Head of caudate nucleus (tissue), 42 donors: ENCODE measurements at places on chromosomes 3 and 15.

DNA sequence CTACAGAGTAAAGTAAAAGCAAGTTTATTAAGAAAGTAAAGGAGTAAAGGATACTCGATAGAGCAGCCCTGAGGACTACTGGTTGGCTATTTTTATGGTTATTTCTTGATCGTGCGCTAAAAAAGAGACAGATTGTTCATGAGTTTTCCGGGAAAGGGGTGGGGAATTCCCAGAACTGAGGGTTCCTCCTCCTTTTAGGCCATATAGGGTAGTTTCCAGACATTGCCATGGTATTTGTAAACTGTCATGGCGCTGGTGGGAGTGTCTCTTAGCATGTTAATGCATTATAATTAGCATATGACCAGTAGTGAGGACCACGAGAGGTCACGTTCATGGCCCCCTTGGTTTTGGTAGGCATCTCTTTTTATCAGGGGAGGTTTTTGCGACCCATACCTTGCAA is 213.1 kb downstream of the OSBPL10 start:
- no peak for DNase-seq

- DNase-seq = no peak
Measured at GRCh38 chr15:85494048-85494777, 113.8 kb downstream of the AKAP13 start.

DNA sequence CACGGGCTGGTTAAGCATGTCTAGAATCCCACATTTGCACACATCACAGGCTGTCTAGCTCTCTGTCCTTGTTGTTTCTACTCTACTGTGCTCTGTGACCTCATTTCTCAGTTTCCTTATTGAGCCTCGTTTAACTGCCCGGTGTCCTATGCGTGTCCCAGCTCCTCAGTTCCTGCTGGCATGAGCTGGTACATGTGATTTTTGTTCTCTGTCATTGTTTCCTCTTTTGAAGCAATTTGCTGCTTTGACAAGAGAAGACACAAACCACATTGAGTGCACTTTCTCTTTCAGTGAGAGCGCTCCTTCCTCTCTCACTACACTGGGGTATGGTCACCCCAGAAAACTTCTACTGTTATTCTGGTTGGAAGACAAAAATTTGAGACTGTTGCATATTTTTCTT is 563.5 kb downstream of the PDCD6IP start:
- DNase-seq = no peak

GRCh38 chr15:80034629-80035028 is 24.8 kb upstream of the ZFAND6 start:
- no peak for DNase-seq

- DNase-seq = no peak
Measured at GRCh38 chr3:85725809-85726208, 767.0 kb downstream of the CADM2 start.

DNA sequence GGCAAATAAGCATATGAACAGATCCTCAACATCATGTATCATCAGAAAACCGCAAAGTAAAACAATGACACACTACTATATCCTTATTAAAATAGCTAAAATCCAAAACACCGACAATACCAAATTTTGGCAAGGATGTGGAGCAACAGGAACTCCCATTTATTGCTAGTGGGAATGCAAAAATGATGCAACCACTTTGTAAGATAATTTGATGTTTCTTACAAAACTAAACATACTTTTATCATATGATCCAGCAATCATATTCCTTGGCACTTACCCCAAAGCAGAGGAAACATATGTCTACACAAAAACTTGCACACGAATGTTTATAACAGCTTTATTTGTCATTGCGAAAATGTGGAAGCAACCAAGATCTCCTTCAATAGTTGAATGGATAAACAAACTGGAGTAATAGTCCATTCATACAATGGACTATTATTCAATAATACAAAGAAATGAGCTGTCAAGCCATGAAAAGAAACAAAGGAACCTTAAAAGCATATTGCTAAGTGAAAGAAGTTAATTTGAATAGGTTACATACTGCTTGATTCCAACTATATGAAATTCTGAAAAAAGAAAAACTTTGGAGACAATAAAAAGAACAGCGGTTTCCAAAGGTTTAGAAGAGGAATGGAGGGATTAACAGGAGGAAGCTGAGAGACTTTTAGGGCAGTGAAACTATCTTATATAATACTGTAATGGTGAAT is 172.0 kb downstream of the VPS13C start:
- DNase-seq = no peak

GRCh38 chr3:25037049-25037547 is 391.0 kb upstream of the RARB start:
- no peak for DNase-seq

- DNase-seq = no peak
Measured at GRCh38 chr15:85073556-85074194, 92.0 kb downstream of the PDE8A start.

- DNase-seq = no peak
Measured at GRCh38 chr3:176554791-176555654, 642.3 kb downstream of the TBL1XR1 start.

DNA sequence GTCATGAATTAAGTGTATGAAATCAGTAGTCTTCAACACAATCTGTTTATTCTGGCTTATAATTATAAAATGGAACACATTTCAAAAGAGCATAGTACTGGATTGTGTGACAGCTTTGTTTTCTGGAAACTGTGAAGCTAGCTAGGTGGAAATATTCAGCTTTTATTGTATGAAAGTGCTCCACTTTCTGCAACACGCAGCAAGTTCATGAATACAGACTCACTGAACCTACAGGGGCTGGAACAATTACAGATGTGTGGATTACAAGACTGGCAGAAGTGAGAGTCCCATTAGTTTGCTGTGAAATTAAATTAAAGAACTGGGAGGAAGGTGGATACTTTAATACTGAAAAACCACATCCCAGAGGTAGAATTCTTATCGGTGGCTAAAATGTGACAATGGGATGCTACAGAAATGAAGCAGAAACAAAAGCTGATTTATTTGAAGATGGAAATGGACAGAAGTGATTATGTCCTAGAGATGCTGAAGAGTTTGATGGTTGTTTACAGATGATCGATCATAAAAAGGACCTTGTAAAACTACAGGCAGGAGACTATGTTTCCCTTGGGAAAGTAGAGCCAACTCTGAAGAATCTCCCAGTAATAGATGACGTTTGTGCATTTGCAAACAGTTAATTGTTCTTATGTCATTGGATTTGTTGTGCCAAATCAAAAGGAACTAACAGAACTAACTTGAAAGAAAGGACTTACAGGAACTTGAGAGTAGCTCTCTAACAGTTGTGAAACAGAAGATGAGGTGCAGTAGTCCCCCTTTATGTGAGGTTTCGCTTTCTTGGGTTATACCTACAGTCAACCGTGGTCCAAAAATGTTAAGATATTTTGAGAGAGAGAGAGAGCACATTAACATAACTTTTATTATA is 15.7 kb downstream of the TF start:
- no peak for DNase-seq

DNA sequence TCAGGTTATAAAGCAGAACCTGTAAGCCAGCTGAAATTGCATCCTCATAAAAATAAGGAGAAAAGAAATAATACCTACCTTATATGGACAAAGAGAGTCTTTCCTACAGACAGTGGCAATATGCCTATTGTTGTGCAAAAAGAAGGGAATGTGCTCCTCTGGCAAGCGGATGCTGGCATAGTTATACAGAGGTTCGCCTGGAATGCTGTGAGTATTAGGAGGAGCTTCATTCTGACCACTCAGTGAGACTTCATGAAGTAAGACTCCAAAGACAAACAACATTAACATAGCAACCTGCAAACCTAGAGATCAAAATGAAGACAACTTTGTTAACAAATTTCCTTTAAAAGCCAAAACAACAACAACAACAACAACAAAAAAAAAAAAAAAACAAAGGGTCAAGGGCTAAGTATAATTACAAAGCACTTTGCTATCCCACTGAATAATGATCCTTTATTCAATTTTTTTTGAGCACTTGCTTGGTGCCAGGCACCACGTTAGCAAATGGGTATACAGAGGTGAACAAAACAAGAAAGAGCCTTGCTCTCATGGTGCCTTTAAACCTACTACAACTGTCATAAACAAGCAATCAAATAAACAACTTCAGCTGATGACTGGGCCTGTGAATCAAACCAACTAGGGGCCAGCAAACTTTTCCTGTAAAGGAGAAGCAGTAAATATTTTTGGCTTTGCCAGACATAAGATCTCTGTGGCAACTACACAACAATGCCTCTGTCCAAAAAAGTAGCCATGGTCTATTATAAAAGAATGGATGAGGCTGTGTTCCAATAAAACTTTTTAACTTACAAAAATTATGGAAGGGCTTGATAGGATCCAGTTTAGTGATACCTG is 3.7 kb downstream of the EOGT start:
- DNase-seq = no peak

GRCh38 chr15:85036716-85037115 is 55.1 kb downstream of the PDE8A start:
- no peak for DNase-seq

GRCh38 chr15:93759629-93760028 is 471.7 kb upstream of the MCTP2 start:
- DNase-seq = no peak

DNA sequence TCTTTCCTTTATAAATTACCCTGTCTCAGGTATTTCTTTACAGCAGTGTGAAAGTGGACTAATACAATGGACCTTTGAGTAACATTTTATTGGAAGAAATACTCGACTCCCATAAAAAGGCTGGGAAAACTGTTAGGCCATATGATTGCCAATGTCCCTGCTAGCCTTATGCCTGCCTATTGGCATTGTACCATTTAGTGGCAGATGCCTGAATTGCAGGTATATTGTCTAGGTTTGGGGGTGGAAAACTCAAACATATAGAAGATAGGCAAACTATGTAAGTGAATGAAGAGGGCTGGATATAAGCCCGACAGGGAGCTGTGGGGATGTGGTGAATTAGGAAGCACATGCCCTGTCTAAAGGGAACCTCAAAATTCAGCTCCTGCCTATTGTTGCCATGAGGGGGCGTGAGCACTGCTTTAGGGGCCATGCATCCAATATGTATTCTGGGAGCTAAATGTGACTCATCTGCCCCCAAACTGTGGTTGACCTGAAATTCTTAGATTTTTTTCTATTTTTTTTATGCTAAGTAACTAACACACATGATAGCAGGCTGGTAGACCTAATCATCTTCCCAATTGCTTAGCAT is 65.2 kb upstream of the TRA2B start:
- DNase-seq = no peak

DNA sequence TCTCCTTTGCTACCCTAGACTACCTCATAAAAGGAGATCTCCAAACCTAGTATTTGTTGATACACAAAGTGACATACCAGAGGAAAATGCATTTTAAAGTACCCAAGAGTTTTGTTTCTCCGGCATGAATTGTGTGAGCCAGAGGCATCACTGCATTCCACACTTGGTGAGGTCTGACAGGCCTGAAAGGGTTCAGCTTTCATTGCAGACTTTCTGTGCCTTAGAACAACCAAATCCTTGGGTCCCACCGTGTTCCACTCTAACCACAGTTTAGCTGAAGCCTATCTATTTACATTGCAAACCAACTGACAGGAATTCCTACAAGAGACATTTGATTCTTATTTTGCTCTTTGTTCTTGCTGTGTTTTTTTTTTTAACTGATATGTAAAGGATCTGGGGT is 21.0 kb upstream of the EID1 start:
- DNase-seq = no peak

GRCh38 chr3:32202496-32202895 is 36.0 kb upstream of the CMTM8 start:
- DNase-seq = no peak

DNA sequence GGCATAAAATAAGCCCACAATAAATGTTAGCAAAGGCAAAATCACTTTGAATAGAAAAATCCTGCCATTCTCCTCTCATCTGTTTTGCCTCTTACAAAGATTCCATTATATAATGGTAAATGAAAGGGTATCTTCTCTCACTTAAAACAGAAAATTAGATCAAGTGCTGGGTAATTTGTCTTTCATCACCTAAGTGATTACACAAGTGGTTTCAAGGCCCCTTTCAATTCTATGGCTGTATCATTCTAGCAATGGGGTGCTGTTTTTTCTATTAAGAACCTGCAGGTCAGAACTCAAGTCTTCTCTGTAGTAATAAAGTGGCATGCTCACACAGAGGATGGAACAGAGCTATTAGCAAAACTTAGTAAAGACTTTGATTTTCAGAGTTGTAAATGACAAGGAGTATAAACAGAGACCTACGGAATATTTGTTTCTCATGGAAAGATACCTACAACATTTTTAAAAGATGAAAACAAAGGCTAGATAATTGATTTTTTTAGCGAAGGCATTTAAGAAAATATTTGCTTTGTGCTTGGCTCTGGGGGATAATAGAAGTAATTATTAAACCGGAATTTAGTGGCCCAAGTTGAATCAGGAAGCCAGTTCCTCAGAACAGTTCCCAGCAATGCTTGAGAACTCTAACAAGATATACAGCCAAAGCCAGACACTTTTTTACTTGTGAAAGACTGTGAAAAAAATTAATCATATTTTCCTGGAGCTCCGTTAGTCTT is 137.4 kb downstream of the CMSS1 start:
- DNase-seq = no peak

DNA sequence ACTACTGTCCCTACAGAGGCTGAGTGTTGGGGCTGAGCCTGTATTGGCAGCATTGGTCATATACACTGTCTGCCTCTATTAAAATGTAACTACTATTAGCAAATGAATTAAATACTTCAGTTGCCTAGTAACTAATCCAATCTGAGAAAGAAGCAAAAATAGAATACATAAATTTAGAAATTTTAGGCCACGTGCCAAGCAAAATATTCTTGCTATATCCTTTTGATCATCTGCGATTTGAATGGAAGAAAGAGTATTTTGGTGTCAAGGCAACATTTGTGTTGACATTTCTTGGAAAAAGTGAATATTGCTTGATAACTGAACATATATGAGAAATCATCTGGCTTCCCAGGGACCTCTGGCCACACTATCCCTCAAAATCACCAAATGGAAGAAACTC is 148.2 kb upstream of the TOPAZ1 start:
- no peak for DNase-seq

GRCh38 chr3:98038286-98038685 is 3.2 kb upstream of the GABRR3 start:
- DNase-seq = no peak

- no peak for DNase-seq
Measured at GRCh38 chr3:73536952-73537351, 87.8 kb downstream of the PDZRN3 start.

- no peak for DNase-seq
Measured at GRCh38 chr3:135556174-135556573, 409.4 kb upstream of the PPP2R3A start.

GRCh38 chr3:157532529-157533297 is 29.5 kb upstream of the VEPH1 start:
- no peak for DNase-seq

DNA sequence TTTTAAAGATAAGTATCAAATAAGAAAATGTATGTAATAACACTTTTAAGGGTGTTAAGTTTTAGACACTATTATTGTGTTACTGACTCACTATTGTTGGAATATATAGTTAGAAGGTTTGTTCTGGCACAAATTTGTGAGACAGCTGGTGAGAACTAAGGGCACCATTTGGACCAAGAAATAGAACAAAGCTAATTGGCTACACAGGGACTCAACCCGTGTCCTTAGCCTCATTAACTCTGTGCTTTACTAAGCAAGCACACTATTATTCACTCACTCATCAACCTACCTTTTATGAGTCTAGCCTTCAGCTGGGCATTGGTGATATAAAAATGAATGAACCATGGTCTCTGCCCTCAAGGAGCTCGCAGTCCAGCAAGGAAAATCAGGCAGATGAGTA is 4.1 kb upstream of the UNC13C start:
- no peak for DNase-seq
